Tongue (tissue), 3 donors: ENCODE measurements at places on chromosomes 11 and 22. TPM values are rescaled to one million over a fixed set of nuclear protein-coding genes. Genes with fewer than 3 reads are reported as not detected.

GRCh38 chr11:105130189-105130813, 9.3 kb downstream of the CARD18 start:
- no peak for DNase-seq

- peak; percentile 82 for DNase-seq
These were observed 66.3 kb downstream of the PAK1 start for GRCh38 chr11:77407613-77408012.

Gene MUC5AC
- total RNA-seq, result not detected

DNA sequence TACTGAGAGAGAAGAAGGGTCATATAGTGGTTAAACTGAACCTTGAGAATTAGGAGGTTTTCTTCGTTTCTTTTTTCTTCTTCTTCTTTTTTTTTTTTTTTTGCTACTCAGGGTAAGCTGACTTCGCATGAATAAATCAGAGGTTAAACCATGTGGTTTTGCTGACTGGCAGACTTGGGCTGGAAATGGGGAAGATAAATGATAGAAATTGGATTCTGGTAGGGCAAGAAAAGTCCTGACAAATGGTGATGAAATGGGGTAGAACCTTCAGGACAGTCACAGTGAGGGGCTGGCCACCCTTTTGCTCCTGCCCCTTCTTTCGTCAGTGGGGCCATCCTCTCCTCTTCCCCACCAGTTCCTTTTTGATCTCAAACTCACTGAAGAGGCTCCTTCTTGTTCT, 1.6 kb upstream of the SWAP70 start:
- DNase-seq, result no peak

- DNase-seq, result peak; percentile 21
These were observed 1.3 kb downstream of the SERPING1 start for GRCh38 chr11:57598831-57599155.

- peak; percentile 54 for DNase-seq
These were observed 814.6 kb downstream of the DLG2 start for GRCh38 chr11:84812471-84812969.

GRCh38 chr11:73570415-73571114, 27.3 kb downstream of the FAM168A start:
- no peak for DNase-seq

DNA sequence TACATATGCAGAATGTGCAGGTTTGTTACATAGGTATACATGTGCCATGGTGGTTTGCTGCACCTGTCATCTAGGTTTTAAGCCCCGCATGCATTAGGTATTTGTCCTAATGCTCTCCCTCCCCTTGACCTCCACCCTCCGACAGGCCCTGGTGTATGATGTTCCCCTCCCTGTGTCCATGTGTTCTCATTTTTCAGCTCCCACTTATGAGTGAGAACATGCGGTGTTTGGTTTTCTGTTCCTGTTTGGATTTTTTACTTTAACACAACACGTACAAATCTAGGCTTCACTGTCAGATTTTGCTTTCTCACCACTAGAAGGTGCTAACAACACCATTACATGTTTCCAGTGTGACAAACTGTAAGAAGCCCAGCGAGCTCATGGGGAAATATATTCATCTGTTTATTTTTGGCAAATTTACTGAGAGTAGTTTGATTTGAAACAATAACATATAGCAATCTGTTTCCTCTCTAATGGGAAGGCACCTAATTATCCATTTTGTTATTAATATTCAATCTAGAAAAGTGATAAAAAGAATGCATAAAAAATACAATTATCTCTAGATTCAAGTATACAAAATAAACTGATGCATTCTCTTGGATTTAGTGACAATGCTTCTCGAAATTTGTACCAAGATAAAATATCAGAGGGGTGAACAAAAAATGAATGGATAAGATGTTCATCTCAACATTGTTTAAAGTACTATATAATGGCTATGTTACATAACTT, 23.2 kb upstream of the BIRC3 start:
- DNase-seq, result peak; percentile 55

Gene OR8D1
- total RNA-seq, result 0.10 TPM

GRCh38 chr11:123640029-123640428, 14.4 kb downstream of the SCN3B start:
- DNase-seq, result no peak

DNA sequence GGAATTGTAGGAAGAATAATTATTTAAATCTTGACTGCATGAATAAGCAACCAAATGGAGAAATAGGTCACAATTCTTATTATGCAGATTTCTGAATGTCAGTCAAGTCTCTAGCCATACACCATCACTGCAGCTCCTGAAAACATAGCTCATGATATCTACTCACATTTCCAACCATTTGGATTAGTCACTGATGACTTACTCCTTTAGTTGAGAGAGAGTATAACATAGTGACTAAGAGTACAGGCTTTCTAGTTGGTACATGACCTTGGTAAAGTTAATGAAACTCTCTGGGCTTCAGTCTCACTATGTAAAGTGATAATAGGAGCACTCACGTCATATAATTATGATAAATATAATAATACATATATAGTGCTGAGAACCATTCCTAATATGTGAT, 265.2 kb downstream of the KCNA4 start:
- no peak for DNase-seq

DNA sequence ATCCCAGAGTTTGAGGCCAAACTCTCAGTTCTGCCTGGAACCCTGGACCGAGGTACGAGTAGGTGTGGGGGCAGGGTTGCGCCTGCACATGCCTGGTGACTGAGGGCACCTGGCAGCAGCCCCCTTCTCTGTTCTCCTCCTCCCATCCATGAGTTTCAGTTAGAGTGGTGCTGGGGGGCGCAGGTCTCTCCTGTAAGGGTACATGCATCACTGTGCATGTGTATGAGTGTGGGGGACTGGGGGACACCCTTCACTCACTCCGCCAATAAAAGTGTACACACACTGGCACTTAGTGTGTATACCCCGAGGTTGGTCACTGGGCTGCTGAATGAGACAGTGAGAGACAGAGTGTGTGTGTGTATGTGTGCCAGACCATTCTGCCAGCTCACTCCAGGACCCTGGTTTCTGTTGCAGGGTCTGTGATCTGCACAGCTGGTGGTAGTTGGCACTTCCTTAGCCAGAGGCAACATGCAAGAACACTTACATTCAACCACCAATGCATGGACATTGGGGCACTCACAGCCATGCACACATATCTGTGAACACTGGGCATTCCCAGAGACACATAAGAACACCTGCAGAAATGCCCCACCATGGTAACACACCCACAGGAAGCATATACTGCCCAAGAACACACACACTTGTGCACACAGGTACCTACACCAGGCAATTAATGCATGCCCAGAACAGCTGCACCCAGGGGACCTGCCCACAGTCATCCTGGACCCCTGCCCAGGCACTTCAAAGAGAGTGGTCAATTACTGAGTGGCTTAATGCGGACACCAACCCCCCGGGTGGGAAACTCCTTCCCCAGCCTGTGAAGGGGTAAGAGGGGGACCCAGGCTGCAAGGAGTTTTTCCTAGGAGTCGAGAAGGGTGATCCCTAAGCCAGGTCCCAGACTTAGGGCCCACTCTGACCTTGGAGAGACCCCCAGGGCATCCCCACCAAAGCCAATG, 1.2 kb upstream of the NRXN2 start:
- no peak for DNase-seq

GRCh38 chr11:65213322-65214211, 31.8 kb downstream of the CAPN1 start:
- DNase-seq, result peak; percentile 29

- DNase-seq, result no peak
These were observed 32.1 kb downstream of the APOL5 start for GRCh38 chr22:35749808-35750207.

Gene RTN4R
- total RNA-seq, result 7.1 TPM

GRCh38 chr11:32216749-32217148, 125.9 kb downstream of the RCN1 start:
- no peak for DNase-seq

- DNase-seq, result no peak
These were observed 22.9 kb downstream of the GNAZ start for GRCh38 chr22:23093051-23093788.

DNA sequence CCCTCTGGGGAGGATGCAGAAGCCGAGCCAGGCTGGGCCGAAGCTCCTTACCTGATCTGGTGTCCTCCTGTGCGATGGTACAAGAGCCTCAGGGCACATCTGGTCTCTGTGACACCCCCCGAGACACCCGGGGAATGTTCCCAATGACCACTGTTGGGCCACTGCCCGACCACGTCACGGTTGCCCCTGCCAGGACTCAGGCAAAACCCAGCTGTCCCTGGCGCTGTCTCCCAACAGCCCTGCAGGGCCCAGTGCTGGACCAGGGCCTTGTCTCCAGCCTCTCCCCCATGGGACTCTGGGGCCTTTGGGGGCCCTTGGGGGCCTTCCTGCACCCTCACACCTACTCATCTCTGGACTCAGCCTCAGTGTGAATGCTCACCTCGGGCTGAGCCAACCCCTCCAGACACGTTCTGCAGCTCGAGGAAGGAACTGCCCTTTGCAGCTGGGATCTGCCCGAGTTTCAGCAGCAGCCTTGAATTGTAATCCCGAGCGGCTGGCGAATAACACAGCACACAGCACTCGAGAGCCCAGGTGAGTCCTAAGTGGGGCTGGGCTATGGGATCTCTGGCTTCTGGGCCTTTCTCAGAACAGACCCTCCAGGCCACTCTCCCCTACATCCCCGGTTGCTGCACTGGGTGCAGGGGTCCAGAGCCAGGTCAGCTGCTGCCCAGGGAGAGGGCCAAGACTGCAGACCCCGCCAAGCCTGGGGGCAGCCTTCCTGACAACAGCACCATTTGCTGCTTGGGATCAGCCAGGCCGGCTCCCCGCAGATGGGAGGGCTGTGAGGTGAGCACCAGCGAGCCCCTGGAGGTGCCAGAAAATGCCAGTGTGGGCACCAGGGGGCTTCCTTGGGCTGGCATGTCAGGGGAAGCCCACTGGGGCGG, 39.8 kb downstream of the RTN4R start:
- peak; percentile 41 for DNase-seq

GRCh38 chr11:63547061-63547460, 10.5 kb downstream of the PLAAT4 start:
- no peak for DNase-seq

DNA sequence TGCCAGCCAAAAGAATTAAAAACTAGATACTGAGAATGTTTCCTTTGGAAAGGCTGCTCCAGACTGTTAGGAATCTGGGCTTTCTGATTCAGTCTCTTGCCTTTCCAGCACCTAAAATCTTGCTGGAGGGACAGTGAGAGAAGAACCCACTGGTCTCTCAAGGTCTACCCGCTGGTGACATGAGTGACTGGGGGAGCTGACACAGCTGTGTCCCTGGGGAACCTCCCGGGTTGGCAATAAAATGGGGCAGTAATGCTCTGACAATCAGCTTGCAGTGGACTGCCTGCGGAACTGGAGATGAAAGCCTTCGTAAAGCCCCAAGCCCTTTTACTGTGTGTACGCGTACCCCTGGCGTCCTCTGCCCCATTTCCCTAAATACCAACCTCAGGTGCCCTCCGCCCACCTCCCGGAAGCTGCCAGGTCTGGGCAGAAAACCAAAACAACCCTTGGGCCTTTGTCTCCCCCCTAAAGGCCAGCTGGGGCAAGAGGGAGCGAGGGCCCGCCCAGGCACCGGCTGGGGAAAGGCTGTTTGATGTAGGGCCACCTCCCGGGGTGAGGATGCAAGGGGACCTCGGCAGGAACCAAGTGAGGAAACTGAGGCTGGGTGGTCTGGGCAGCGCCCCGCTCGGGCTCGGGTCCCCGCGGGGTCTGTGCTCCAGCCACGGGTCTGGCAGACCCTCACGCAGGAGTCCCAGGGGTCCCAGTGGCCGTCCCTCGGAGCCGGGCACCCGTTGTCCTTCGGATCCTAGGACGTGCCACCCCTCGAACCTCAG, 741 bp downstream of the CARS1 start:
- DNase-seq, result no peak

- DNase-seq, result no peak
These were observed 294.5 kb downstream of the TBC1D22A start for GRCh38 chr22:47056776-47057470.

Gene CYTH4
- 20.5 TPM for total RNA-seq

Gene NLRP10
- not detected for total RNA-seq

Gene FAM83F
- 6.3 TPM for total RNA-seq

GRCh38 chr11:72512956-72513355, 78.6 kb upstream of the CLPB start:
- no peak for DNase-seq

GRCh38 chr11:116329354-116330090, 443.3 kb downstream of the BUD13 start:
- no peak for DNase-seq

Gene CCDC81
- 2.9 TPM for total RNA-seq

Gene ART1
- total RNA-seq, result 4.2 TPM

- peak; percentile 50 for DNase-seq
These were observed 15.3 kb upstream of the ACCSL start for GRCh38 chr11:44032299-44033085.

DNA sequence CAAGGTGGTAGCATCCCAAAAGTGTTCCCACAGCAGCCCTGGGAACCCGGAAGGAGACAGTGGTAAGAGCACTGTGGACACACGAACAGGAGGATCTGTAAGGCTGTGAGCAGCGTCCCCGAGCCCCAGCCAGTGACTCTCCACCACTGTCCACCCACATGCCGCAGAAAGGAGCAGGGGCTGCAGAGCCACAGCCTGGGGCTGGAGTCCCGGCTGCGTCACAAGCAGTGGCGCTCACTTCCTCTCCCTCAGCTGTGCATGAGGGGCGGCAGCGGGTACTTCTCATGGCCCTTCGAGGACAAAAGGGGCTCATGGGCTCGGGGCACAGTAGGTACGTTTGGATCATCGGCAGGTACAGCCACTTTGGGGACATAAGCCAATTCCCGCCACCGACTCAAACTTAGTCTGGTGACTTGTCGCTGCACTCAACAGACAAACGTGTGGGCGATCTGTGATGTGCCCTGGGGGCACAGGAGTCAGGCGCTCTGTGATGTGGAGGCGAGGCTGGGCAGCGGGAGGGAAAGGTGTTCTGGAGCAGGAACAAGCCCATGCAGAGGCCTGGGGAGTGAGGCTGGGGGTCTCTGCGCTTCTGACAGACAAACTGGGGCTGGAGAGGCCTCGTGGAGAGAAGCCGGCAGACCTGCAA, 68.5 kb downstream of the SCUBE1 start:
- no peak for DNase-seq

Gene CNIH2
- total RNA-seq, result 1.7 TPM

GRCh38 chr11:117230286-117230961, 1.4 kb downstream of the PCSK7 start:
- DNase-seq, result no peak

DNA sequence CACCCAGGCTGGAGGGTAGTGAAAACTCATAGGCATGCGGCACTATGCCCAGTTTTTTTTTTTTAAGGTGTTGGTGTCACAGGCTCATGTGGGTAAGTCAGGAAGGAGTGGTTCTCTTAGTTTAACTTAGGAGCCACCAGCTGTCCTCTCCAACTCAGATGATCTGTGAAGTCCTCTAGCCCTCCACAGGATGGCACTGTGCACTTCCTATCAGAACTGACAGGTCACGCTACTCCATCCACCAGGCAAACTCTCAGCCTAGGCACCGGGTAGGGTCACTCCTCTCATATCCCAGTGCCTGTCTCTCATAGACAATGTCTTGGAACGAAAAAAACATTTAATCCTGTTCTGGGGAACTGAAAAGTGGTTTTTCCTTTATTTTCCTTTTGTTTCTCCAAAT, 16.5 kb downstream of the NAP1L4 start:
- peak; percentile 33 for DNase-seq

DNA sequence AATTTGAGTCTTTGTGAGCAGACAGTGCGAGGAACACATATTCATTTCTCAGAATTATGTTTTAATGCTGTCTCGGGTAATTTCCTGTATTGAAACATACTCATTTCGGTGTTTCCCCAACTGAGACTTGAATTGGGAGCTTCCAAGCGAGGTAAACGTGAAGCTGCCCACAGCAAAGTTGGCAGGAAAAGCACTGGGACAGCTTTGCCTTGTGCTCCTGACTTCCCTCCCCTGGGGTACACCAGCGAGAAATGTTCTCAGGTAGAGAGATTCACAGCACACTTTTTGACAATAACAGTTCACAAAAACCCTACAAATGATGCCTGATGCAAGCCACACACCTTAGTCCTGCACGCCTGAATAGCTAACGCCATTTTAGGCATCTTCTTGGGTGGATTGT, 3.1 kb downstream of the HTR3B start:
- DNase-seq, result no peak
